Peyer's patch (tissue), 4 donors: ENCODE measurements at places on chromosomes 7 and 10. TPM values are rescaled to one million over a fixed set of nuclear protein-coding genes. Genes with fewer than 3 reads are reported as not detected.

DNA sequence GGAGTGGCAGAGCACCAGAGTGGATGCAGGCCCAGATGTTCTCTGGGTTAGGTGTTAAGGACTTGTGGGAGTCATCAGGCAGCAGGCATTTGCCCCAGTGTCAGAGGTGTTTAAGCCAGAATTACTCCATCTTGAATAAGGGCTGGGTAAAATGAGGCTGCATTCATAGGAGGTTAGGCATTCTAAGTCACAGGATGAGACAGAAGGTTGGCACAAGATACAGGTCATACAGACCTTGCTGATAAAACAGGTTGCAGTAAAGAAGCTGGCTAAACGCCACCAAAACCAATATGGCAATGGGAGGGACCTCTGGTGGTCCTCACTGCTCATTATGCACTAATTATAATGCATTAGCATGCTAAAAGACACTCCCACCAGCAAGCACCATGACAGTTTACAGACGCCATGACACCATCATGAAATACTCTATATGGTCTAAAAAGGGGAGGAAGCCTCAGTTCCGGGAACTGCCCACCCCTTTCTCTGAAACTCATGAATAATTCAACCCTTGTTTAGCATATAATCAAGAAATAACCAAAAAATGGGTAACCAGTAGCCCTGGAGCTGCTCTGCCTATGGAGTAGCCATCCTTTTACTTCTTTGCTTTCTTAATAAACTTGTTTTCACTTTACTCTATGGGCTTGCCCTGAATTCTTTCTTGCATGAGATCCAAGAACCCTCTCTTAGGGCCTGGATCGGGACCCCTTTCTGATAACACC, 882 bp upstream of the LRRC61 start:
- no peaks in the 10 kb centered on the region for H3K27me3 ChIP-seq
- H3K4me3 ChIP-seq, result peak overlapping the region; percentile 84
- H3K27ac ChIP-seq, result peak overlapping the region; percentile 93

The TBC1D12 gene
- total RNA-seq, result 16.5 TPM

GRCh38 chr7:117478836-117479224, 995 bp upstream of the CFTR start:
- DNase-seq, result no peak
- no peaks in the 10 kb centered on the region for H3K36me3 ChIP-seq
- peak overlapping the region; percentile 47 for H3K27ac ChIP-seq
- H3K4me1 ChIP-seq, result no peaks in the 10 kb centered on the region

DNA sequence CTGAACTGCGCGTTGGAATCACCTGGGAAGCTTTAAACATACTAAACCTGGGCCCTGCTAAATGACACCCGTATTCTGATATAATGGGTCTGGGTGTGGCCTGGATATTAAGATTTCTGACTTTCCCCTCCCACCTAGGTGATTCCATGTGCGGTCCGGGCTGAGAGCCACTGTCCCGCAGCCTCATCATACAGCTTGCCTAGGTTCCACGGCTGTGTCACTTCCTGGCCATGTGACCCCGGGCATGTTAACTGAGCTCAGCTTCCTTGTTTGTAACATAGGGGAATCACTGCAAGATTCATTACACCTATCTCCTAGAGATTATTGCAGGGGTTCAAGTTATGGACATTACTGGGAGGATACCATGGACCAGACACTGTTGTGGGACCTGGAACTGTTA, 472.7 kb upstream of the GALNT17 start:
- no peaks in the 10 kb centered on the region for H3K36me3 ChIP-seq
- no peak for DNase-seq
- no peak overlapping the region for H3K27ac ChIP-seq
- H3K4me1 ChIP-seq, result no peaks in the 10 kb centered on the region
- no peak overlapping the region for H3K4me3 ChIP-seq

DNA sequence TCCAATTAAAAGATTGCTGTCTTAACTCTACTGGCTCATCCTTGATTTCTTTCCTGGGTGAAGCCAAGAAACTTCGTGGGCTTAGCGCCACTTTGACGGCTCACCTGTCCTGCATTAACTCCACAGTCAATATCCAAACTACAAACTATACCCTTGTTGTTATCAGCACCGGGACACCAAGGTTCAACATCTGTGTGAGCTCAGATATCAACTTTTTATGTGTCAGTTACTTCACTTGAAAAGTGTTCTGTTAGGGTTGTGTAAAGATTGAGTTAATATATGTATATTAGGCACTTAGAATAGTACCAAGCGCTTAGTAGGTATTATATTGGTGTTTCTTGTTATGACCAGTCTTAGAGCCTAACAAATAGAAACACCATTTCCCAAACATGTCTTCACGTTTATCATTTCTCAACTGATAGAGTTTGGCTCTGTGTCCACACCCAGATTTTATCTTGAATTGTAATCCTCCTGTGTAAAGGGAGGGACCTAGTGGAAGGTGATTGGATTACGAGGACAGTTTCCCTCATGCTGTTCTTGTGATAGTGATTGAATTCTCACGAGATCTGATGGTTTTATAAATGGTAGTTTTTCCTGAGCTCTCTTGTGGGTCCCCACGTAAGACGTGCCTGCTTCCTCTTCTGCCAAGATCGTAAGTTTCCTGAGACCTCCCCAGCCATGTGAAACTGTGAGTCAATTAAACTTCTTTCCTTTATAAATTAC, 19.0 kb upstream of the ST8SIA6 start:
- H3K36me3 ChIP-seq, result no peaks in the 10 kb centered on the region
- H3K27ac ChIP-seq, result no peak overlapping the region
- DNase-seq, result no peak
- no peaks in the 10 kb centered on the region for H3K4me1 ChIP-seq
- no peaks in the 10 kb centered on the region for H3K27me3 ChIP-seq
- no peak overlapping the region for H3K4me3 ChIP-seq

- H3K27ac ChIP-seq, result no peak overlapping the region
- no peaks in the 10 kb centered on the region for H3K36me3 ChIP-seq
- DNase-seq, result no peak
These were observed 35.6 kb downstream of the PRPS1L1 start for GRCh38 chr7:17991866-17992648.

GRCh38 chr7:141166926-141167325, 93.1 kb downstream of the TMEM178B start:
- H3K36me3 ChIP-seq, result no peaks in the 10 kb centered on the region
- no peak overlapping the region for H3K27ac ChIP-seq
- H3K4me1 ChIP-seq, result no peaks in the 10 kb centered on the region

The FOXL3 gene
- total RNA-seq, result not detected

- no peaks in the 10 kb centered on the region for H3K36me3 ChIP-seq
- H3K27ac ChIP-seq, result no peak overlapping the region
- H3K4me1 ChIP-seq, result no peaks in the 10 kb centered on the region
- DNase-seq, result no peak
- no peaks in the 10 kb centered on the region for H3K27me3 ChIP-seq
These were observed 23.2 kb upstream of the PIP4K2A start for GRCh38 chr10:22737587-22737986.

- no peak for DNase-seq
- H3K27me3 ChIP-seq, result no peaks in the 10 kb centered on the region
- H3K27ac ChIP-seq, result no peak overlapping the region
These were observed 2.1 kb downstream of the RET start for GRCh38 chr10:43078986-43079273.

The THSD7A gene
- 4.1 TPM for total RNA-seq

- H3K4me1 ChIP-seq, result no peaks in the 10 kb centered on the region
- no peak overlapping the region for H3K27ac ChIP-seq
- no peak for DNase-seq
- no peak overlapping the region for H3K4me3 ChIP-seq
These were observed 43.2 kb downstream of the PNLIPRP3 start for GRCh38 chr10:116470768-116471415.

DNA sequence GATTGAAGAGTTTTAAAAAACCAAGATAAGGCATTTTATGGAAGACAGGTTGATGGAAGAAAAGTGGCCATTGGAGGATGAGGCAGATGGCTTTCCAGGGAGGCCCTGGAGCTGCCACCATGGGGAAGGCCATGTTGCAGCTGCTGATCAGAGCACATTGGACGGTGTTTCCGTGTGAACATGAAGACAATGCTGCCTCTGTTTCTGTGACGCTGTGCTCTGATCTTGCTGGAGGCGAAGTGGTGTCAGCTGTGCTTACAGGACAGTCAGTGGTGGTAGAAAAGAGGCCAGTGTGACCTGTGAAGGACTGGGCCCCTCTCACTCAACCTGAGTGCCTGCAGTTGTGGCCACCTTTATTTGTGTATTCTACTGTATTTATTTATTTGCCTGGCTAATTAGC, 132.9 kb downstream of the FAM204A start:
- no peaks in the 10 kb centered on the region for H3K4me1 ChIP-seq
- no peaks in the 10 kb centered on the region for H3K27me3 ChIP-seq
- H3K4me3 ChIP-seq, result no peak overlapping the region
- H3K36me3 ChIP-seq, result no peaks in the 10 kb centered on the region
- H3K27ac ChIP-seq, result no peak overlapping the region
- no peak for DNase-seq

DNA sequence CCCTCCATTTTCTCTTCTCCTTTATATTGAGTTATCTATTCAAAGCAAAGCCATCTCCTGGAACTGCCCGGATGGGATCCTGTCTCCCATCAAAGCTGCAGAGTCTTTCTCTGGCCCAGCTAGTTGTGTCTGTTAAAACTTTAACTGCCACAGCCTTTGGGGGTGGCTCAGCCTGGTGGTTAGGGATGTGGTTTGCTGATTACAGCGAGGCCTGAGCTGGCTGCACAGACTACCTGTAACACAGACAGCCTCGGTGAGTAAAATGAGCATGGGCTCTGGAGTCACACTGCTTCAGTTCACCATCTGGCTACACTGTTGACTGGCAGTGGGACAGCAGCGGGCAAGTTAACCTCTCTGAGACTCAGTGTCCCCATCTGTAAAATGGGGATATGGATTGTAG, 18.4 kb upstream of the HABP2 start:
- H3K4me3 ChIP-seq, result no peak overlapping the region
- H3K27ac ChIP-seq, result no peak overlapping the region
- no peaks in the 10 kb centered on the region for H3K4me1 ChIP-seq
- no peaks in the 10 kb centered on the region for H3K36me3 ChIP-seq

The CALHM2 gene
- 20.9 TPM for total RNA-seq

The SLC39A12 gene
- not detected for total RNA-seq

The ETV1 gene
- 1.6 TPM for total RNA-seq

DNA sequence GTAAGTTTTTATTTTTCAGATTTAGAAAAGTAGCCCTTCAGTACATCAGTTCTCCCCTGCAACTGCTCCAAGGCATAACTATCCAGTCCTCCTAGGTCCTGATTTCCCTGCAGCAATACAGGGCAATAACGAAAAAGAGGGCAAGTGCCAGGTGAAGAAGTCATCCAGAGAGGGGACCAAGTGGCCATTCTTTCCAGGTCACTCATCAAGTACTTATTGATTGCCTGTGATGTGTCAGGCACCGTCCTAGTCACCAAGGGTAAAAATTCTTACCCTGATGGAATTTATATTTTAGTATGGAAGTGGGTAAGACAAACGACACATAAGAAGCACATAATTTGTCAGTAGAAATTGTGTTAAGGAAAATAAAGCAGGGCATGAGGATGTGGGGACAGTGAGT, 67.1 kb upstream of the GSDME start:
- DNase-seq, result no peak
- peaks cover 11% of the 10 kb centered on the region for H3K4me1 ChIP-seq
- H3K27me3 ChIP-seq, result no peaks in the 10 kb centered on the region
- no peak overlapping the region for H3K27ac ChIP-seq

DNA sequence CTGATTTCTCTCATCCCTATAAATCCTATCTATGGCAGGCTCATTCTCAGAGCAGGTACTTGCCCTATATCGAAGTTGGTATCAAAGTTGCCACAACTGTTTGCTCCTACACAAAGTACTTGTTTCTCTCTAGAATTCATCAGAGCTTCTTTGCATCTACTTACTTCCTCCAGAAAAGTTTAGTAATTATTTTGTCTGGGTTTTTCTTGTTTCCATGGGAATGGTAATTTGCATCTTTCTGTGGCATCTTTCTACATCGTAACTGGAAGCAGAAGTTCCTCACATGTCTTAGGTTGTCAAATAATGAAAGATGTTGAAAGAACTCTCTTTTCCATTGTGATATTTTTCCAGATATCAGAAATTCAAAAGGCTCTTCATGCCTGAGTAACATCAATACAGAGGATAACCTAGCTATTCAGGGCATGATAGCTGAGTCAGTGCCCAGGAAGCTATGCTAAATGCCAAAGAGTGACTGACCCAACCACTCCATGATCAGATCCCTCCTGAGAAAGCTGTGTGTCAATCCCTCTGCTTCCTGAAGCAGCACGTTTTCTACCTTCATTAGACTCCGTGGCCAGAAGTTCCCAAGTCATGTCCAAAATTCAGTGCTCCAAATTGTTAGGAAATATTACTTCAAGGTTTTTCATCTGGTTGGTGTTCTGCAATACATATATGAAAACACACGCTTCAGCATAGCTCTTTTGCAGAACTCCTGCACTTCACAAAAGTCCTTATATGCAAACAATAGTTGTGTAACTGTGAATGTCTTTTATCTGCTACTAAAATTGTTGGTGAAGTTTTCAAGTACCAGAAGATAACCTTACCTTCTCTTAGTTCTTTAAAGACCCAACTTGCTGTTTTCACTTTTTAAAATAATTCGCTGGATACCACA, 216.5 kb downstream of the VTI1A start:
- H3K36me3 ChIP-seq, result no peaks in the 10 kb centered on the region
- no peak overlapping the region for H3K4me3 ChIP-seq
- no peaks in the 10 kb centered on the region for H3K27me3 ChIP-seq
- no peaks in the 10 kb centered on the region for H3K4me1 ChIP-seq
- H3K27ac ChIP-seq, result no peak overlapping the region

DNA sequence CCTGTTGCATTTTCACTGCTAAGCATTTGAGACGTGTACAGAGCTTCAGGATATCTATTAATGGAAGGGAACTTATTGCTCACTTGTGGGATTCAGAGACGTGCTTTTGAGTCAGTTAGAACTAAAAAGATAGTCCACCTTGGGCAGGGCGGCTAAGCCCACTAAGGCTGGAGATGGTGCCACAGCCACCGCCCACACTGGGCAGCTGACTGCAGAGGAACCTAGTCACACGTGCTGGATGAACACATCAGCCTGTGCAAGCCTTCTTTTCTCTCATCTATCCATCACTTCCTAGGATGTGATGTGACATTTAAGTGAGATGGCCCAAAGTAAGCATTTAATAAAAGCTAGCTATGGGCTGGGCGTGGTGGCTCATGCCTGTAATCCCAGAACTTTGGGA, 78.0 kb downstream of the PTPRE start:
- no peaks in the 10 kb centered on the region for H3K27me3 ChIP-seq
- no peak overlapping the region for H3K4me3 ChIP-seq
- H3K4me1 ChIP-seq, result no peaks in the 10 kb centered on the region
- H3K36me3 ChIP-seq, result no peaks in the 10 kb centered on the region
- no peak overlapping the region for H3K27ac ChIP-seq
- no peak for DNase-seq

GRCh38 chr10:132192076-132192975, 5.6 kb downstream of the DPYSL4 start:
- no peaks in the 10 kb centered on the region for H3K36me3 ChIP-seq
- no peaks in the 10 kb centered on the region for H3K27me3 ChIP-seq
- no peak for DNase-seq
